ENCODE measurements at places on chromosomes 16 and 17.

DNA sequence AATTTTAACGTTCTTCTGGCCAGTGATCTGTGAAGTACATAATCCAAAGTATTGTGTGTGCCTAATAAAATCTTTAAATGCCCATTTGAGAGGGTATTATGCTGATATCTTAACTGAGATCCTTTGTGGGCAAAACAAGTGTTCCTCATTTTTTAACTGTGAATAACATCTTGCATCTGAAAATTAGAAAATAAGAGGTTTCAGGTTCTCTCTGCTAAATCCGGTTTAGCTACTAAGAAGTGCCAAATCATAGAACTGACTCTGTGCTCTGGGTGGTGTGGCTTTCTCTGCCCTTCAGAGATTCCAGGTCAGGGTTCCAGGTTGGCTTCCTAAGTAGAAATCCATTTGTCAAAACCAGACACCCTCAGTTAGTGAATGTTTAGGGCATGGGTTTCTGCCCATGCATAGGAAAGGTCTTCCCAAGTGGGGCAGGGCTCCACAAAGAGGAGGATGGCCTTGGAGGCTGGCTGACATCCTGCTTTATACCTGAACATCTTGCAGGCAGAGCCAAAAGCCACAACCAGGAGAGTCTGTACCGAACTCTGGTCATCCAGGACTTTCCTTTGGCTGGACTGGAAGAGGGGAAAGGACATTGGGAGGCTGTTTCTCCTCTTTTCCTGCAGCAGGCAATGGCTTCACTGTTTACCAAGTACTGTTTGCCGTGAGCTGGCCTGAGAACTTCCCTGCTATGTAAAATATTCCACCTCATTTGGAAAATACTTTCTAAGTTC lies 8.5 kb downstream of the ALDH3A2 start:
- no peak for DNase-seq

GRCh38 chr17:40614431-40615067 lies 33.1 kb downstream of the SMARCE1 start:
- no peak for DNase-seq

- no peak for DNase-seq
These were observed 97.7 kb upstream of the MON1B start for GRCh38 chr16:77093309-77093708.

GRCh38 chr16:70769761-70770160 lies 31.2 kb downstream of the VAC14 start:
- DNase-seq, result no peak

DNA sequence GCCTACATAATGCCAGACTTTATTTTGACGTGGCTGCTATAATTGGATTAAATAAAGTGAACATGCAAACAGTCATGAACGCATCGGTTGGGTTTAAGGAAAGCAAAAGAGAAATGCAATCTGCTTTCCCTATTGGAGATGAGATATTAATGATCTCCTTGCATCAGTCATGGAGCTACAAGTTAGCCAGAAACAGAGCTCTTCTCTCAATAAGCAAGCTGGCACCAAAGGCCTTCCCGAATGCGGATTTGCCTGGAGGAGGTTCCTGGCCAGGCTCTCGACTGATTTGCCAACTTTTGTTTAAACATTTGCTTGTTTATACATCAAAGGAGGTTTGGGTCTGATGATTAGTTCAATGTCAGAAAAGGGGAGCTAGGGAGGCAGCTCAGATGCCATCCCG lies 318.4 kb downstream of the XYLT1 start:
- no peak for DNase-seq

GRCh38 chr17:8762012-8762411 lies 3.7 kb upstream of the SPDYE4 start:
- no peak for DNase-seq

- DNase-seq, result no peak
These were observed 7.4 kb downstream of the MYO1D start for GRCh38 chr17:32869345-32870026.

DNA sequence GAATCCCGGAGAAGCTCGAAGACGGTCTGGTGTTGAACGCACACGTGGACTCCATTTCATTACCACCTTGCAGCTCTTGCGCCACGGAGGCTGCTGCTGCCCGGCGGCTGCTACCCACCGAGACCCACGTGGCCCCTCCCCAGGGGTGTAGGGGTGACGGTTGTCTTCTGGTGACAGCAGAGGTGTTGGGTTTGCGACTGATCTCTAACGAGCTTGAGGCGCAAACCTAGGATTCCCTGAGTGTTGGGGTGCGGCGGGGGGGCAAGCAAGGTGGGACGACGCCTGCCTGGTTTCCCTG lies 1.7 kb upstream of the CBX4 start:
- DNase-seq, result no peak

GRCh38 chr17:38444151-38444550 lies 15.9 kb downstream of the ARHGAP23 start:
- DNase-seq, result peak; percentile 56
